ENCODE measurements at places on chromosomes 11 and 22.

- DNase-seq, result no peak
Observed at GRCh38 chr11:19832086-19832750, 119.6 kb downstream of the NAV2 start.

DNA sequence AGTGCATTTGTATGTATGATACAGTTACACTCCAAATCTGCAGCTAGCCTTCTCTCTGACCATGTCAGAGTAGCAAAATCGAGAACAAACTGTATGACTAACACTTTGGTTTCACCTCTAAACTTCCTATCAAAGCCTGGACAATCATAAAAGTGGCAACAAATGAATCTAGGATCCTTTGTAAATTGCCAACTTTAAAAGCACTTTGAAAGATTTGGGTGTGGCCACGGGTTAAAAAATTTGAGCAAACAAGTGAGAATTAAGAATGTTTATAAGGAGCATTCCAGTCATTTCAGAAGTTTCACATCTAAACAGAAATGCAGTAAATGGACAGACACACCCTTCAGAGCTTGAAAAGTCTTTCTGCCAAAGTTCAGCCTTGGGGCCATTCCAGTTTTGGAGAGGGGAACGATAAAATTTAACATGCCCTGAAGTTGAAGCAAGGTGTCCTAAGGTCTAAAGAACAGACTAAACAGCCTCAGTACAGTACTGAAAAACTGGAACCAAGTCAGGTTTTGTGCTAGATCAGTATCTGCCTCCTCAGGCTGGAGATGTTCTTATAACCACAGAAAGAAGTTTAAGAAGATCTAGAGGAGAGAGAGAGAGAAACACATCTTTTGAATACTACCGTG, 181.9 kb upstream of the BDNF start:
- peak; percentile 81 for DNase-seq

GRCh38 chr11:86523738-86524619, 148.4 kb downstream of the ME3 start:
- peak; percentile 99 for DNase-seq

DNA sequence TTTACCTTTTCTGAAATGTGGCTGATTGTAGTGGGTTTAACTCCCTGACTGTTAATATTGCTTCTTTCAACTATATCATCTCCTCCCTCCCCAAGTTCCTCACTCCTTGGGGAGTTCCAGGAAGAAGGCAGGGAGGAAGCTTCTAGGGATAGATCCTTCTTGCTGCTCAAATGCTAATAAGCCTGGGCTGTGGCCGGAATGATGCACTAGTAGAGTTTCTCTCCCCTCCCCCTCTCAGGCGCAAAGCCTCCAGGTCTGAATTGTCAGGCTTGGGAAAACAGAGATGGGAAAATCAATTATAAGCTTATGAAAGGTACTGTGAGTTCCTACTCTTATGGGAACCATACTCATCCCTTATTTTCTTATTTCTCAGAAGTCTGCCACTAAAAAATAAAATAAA, 30.8 kb downstream of the FEZ1 start:
- no peak for DNase-seq

DNA sequence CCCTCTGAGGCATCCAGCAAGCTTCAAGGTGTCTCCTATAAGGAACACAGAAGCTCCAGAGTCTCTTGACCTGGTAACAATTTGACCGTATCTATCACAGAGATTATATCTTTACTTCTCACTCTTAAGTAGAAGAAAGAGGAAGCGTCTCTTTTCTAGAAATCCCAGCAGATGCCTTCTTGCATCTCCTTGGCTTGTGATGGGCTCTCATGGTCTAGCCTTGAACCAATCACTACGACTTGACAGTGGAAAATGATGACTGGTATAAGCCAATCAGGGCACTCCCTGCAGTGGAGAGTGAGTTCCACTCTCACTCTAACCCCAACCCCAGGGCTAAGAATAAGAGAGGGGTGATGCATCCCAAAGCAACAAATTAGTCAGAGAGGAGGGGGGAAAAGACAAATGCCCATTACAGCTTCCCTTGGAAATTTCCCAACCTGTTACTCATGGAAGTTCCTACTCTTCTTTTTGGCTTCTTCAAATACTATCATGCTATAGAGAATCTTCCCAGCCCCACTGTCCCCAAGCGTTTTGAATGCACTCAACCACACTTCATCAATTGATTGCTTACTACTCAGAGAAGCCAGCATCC, 293.5 kb downstream of the MN1 start:
- peak; percentile 64 for DNase-seq

DNA sequence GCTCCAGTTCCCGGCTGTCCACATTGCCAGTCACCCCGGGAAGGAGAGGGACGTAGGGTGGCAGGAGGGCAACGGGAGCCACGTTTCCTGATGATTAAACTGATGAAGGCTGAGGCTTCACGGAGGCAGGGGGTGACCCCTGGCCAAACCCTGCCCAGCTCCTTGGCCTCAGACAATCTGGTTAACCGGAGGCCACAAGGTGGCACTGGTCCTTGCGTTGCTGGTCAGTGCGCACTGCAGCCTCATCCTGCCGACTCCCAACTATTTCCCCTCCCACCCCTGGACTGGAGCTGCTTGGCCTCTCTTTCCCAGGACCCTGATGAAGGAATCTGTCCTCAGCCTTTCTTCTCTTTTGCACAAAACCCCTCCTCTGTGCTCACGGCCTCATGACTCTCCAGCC, 75.3 kb downstream of the PDE2A start:
- DNase-seq, result peak; percentile 26

DNA sequence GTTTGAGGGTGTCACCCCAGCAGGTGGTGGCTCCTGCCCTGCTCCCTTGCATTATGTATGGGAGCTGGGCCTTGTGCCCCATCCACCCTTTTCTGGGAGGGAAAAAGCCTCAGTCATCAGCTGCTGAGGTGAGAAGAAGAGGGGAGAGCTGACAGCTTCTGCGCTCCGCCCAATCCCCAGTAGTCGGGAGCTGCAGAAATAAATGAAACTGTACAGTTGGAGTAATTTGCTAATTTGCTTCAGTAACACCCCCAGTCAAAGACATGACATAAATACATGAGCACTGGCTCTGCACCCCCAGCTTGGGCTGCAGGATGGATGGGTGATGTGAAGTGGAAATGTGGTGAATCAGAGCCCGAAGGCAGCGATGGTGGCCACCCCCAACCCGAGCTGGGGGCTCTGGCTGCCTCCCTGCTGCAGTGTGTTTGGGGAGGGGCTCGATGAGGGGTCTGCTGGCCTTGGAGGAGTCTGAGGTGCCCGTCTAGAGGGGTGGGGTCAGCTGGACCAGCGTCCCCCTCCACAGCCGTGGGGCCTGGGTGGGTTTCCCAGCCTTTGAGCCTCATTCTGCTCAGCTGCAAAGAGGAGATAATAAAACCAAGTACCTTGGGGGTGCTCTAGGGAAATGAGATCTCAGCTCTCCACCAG, 59.2 kb downstream of the MPPED1 start:
- DNase-seq, result no peak

DNA sequence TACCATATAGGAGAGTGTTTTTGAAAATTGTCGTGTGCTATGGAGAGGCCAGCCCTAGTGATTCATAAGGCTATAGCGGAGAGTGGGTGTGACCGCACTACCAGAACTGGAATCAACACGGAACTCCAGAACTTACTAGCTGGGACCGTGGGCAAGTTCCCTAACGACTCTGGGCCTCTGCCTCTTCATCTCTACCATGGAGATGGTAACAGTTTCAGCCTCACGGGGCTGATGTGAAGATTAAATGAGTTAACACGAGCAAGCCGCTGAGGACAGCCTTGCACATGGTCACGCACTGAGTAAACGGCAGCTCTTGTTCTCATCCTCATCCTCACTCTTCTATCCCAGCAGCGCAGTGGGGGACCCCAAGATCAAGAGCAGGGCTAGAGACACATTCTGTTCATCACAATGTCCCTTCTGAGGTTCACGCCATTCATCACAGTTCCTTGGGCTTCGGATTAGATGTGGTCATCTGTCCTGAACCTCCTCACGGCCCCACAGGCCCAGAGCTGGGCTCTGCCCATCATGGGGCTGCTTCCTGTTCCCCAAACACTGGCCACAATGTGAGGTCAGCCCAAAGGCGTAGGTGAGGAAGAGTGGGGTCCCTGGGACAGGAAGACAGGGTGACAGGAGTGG, 47.2 kb upstream of the CD5 start:
- no peak for DNase-seq

GRCh38 chr11:73344191-73344607, 32.0 kb upstream of the RELT start:
- no peak for DNase-seq

DNA sequence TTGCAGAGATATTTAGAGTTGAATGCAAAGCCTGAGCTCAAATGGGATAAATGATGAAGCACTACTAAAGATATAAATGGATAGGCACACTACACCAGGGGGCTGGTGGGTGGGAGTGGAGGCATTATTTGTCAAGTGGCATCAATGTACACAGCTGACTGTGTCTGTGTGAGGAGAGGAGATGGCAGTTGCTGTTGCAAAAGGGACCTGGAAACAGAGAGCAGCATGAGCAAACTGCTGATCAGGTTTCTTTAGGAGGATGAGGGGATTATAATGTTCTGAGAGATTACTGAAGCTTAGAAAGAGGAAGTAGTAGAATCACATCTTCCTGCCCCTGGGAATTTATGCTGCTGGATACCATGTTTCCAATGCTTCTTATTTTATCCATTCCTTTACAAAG, 39.4 kb upstream of the LIN7C start:
- no peak for DNase-seq

DNA sequence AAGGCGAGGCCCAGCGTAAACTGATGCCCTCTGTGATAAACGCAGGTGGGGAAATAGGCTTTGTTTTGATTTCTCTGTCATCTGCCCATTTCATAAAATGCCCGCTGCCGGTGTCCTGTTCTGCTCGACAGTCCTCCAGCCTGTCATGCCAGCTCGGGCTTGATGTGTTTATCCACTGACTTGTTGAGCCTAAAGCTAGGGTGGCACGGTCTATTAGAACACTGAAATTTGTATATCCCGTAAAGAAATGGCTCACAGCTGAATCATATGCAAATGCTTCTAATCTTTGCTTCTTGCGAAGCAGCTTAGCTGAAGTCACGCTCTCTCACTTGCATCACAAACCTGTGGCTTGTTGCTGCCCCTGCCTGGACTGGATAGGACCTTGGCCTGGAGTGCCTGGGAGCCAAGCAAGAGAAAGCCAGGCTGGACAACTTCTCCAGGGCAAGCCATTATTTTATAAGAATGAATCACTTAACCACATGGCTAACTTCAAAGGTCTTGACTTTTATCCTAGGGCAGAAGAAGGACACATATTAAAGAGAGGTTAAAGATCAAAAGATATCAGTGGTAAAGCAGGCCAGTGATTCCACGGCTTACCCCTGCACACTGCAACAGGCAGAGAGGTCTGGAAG, 33.1 kb downstream of the EHF start:
- peak; percentile 100 for DNase-seq

DNA sequence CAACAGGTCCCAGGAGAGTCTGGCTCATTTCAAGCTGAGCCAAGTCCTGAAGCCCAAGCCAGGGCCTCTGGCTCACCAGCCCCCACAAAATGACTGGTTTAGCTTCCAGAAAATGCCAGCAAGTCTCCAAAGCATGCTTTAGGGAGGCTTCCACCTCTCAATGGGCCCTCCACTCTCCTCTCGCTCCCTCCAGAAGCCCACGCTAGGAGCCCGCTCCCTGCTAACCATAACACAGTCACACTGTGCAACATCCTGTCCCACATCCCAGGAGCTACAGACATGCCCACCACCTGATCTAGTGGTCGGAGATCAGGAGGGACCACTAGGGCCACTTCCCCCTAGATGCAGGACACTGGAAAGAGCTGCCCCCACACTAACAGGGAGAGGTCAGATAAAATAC, 6.9 kb downstream of the SULT4A1 start:
- DNase-seq, result no peak

DNA sequence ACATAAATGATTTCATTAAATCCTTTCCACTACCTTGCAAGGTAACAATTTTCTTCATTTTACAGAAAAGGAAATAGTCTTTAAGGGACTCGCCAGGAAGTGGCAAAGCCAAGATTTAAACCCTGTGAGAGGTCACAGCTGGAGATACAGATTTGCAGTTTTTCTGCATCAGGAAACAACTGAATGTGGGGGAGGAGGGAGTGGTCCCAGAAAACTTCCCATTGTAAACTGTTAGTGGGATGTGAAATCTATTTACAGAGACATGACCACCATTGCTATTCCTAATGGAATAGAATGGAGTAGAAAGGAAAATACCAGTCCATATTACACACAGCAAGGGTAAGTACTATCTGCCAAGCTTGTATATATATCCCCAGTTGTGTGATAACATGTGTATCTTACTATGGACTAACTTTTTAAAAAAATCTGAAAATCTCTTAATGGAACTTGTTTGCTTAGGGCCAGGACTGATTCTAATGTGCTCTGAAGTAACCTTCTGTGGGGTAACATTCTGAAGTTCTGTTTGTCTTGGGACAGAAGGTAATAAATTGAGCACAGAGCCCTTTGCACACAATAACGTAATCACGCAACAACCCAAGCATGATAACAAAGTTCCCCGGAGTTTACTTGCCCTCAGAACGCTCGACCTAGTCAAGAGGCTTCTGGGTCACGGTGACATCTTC, 10.9 kb upstream of the TSKU start:
- DNase-seq, result no peak

DNA sequence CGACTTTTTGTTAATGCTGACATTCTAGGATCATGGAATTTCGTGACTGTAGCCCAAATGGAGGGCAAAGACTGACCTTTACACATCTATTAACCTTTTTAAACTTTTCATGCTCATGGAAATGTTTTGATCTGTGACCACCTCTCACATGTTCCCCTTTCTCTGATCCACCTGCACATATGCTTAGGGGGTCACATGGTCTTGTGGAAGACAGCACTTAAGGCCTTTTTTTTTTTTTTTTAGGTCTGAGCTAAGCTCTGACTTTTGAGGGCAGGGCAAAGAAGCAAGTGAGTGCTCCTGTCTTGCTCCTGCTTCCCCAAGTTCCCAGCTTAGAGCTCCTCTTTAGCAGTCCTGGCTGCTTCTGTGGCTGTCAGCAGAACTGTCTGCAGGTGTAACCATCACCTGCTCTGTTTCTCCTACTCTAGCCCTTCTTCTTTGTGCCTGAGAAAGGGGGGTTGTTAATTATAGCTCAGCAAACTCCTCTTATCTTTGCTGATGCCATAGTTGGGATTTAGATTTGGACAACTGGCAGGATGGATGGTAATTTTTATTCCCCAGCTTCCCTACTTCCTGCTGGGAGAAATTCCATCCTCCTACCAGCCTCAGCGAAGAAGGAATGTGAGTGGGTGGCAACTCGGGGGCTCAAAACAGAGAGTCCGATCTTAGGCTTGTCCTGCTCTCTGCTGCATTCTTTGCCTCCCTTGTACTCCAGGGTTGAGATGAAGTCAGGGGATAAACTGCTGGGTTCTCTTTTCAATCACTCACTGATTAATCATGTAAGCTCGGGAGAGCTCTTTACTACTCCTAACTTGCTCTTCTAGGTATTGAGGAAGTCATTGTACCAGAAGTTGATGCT, 64.4 kb downstream of the GRAMD1B start:
- no peak for DNase-seq

All from M059J (cell line).